ENCODE measurements at places on chromosomes 11 and 22. TPM values are rescaled to one million over a fixed set of nuclear protein-coding genes. Genes with fewer than 3 reads are reported as not detected.
A peak's percentile ranks its signal among the peaks of the same experiment; 100 is the strongest.

DNA sequence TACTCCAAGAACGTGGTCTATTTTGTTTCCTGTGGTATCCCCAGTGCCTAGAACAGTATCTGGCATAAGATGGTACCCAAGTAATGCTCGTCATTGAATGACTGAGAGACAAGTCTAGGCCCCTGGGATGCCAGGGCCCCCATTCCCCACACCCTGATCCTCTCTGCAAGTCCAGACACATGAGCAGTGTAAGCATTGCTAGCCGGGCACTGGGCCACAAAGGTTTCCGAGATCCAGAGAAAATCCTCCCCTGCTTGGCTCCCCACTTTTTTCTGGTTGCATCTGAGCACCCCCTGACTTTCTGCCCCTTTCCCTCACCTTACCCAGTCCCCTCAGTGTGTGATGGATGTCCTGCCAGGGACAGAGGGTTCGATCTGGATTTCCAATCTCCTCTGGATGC lies 160.1 kb upstream of the NECTIN1 start:
- H3K27ac ChIP-seq = no peak overlapping the region
- H3K4me1 ChIP-seq = no peaks in the 10 kb centered on the region
- H3K36me3 ChIP-seq = no peaks in the 10 kb centered on the region
- no peak for DNase-seq
- peaks cover 46% of the 10 kb centered on the region for H3K27me3 ChIP-seq

GRCh38 chr22:38505541-38506117 lies 482 bp downstream of the DDX17 start:
- H3K27ac ChIP-seq = peak overlapping the region; percentile 99
- peaks cover 50% of the 10 kb centered on the region for H3K36me3 ChIP-seq
- no peaks in the 10 kb centered on the region for H3K27me3 ChIP-seq
- peaks cover 24% of the 10 kb centered on the region for H3K4me1 ChIP-seq
- DNase-seq = peak; percentile 62

The KCTD14 gene
- total RNA-seq = 1.5 TPM

- no peak for DNase-seq
- H3K4me1 ChIP-seq = peaks cover 45% of the 10 kb centered on the region
Measured at GRCh38 chr11:96189351-96189750, 153.6 kb downstream of the MAML2 start.

GRCh38 chr11:70913715-70914231 lies 338.6 kb downstream of the SHANK2 start:
- H3K36me3 ChIP-seq = no peaks in the 10 kb centered on the region
- H3K27me3 ChIP-seq = no peaks in the 10 kb centered on the region
- no peak overlapping the region for H3K4me3 ChIP-seq
- H3K27ac ChIP-seq = no peak overlapping the region
- no peak for DNase-seq
- H3K4me1 ChIP-seq = no peaks in the 10 kb centered on the region

The BTG4 gene
- total RNA-seq = not detected

GRCh38 chr11:73236854-73237253 lies 18.8 kb downstream of the P2RY2 start:
- H3K27ac ChIP-seq = no peak overlapping the region
- DNase-seq = peak; percentile 75
- no peaks in the 10 kb centered on the region for H3K27me3 ChIP-seq
- peaks cover 4% of the 10 kb centered on the region for H3K36me3 ChIP-seq

The SCN4B gene
- total RNA-seq = 0.32 TPM

The GLYATL2 gene
- not detected for total RNA-seq

DNA sequence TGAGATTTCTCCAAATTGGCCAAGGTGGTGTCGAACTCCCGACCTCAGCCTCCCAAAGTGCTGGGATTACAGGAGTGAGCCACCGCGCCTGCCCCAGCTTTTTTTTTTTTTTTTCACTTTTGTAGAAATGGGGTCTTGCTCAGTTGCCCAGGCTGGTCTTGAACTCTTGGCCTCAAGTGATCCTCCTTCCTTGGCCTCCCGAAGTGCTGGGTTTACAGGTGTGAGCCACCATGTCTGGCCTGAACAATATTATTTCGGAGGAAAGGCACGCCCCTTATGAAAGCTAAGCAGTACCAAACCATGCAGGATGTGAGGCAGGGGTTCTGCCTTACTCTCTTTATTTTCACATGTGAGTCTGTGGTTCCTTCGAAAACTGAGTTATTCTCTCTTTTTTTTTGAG lies 16.1 kb downstream of the MTCH2 start:
- no peaks in the 10 kb centered on the region for H3K4me1 ChIP-seq
- H3K36me3 ChIP-seq = peaks cover 93% of the 10 kb centered on the region
- H3K27me3 ChIP-seq = no peaks in the 10 kb centered on the region

The MRGPRX3 gene
- total RNA-seq = 0.34 TPM

GRCh38 chr11:72793076-72793424 lies 797 bp downstream of the STARD10 start:
- no peak for DNase-seq
- peaks cover 17% of the 10 kb centered on the region for H3K4me1 ChIP-seq
- H3K27ac ChIP-seq = no peak overlapping the region
- peak overlapping the region; percentile 89 for H3K4me3 ChIP-seq
- no peaks in the 10 kb centered on the region for H3K27me3 ChIP-seq

DNA sequence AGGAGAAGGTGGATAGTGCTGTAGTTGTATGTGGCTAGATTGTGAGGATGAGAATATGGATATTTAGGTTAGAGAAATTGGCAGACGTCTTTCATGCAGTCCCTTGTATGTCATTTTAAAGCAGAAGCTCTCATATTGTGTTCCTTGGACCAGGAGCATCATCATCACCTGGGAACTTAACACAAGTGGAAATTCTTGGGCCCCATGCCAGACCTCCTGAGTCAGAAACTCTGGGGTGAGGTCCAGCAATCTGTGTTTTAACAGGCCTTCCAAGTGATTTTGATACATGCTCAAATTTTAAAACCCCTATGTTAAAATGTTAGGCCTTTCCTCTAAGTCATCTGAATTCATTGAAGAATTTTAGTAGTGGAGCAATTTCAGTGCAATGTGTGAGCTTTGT lies 34.8 kb downstream of the JHY start:
- DNase-seq = peak; percentile 84
- no peak overlapping the region for H3K4me3 ChIP-seq
- no peaks in the 10 kb centered on the region for H3K36me3 ChIP-seq
- no peak overlapping the region for H3K27ac ChIP-seq

The C1QTNF4 gene
- total RNA-seq = 0.42 TPM

- DNase-seq = no peak
- H3K4me1 ChIP-seq = no peaks in the 10 kb centered on the region
- H3K27me3 ChIP-seq = no peaks in the 10 kb centered on the region
- H3K36me3 ChIP-seq = no peaks in the 10 kb centered on the region
Measured at GRCh38 chr22:23067023-23067650, 3.2 kb upstream of the GNAZ start.

The POLD3 gene
- total RNA-seq = 19.5 TPM

DNA sequence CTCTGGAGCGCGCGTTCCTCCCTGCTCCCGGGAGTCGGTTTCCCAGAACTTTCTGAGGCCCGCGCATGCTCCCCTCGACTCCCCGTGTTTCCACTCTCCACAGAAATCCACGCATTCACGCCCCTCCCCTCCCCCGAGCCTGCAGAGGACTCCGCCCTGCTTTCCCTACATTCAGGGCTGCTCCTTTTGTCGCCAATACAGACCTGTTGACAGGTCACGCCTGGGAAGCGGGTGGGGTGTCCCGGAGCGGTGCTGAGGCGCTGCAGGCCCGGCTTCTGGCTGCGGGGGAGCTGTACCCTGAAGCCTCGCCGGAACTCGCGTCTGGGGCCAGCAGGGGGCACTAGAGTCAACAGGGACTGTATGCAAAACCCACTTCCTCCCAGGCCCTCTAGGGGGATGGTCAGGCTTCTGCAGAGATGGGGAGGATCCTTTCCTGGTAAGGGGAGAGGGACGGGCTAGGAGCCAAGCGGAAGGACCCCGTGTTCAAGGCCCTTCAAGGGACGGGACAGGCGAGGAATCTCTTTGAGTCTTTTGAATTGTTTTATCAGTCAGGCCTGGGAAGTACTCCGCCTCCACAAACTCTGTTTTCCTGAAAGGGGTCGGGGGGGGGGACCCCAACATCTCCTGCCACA lies at the start of gene PRAME:
Gene PRAME (minus strand): TSS at position 294 of the 632 bp plus-strand sequence. CDS start 2,433 bp downstream, outside the sequence.
- no peak within 1 kb of the TSS for H3K4me3 ChIP-seq
- H3K27me3 ChIP-seq = peaks cover 11% of the 10 kb centered on the region
- H3K4me1 ChIP-seq = no peaks in the 10 kb centered on the region
- H3K36me3 ChIP-seq = no peaks in the 10 kb centered on the region

- no peak overlapping the region for H3K4me3 ChIP-seq
- DNase-seq = no peak
- H3K27me3 ChIP-seq = peaks cover 73% of the 10 kb centered on the region
- H3K36me3 ChIP-seq = peaks cover 6% of the 10 kb centered on the region
- H3K27ac ChIP-seq = no peak overlapping the region
- H3K4me1 ChIP-seq = no peaks in the 10 kb centered on the region
Measured at GRCh38 chr11:119809346-119809745, 80.3 kb upstream of the NECTIN1 start.

DNA sequence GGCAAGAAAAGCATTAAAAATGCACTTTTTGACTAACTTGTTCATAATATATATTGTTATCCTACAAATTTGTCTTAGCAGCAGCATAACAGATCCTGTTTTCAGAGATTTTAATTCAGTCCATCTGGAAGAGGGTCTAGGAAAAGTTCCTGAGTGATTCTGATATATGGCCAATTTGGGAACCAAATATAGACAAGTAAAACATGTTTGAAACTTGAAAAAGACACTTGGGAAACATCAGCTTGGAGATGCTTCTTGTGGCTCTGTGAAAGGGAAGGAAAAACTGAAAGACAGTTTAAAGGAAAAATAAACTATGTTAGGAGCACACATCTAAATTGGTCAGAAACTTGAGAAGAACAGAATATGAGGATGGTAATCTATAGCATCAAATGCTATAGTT lies 697.5 kb downstream of the CNTN5 start:
- no peak overlapping the region for H3K4me3 ChIP-seq
- H3K4me1 ChIP-seq = no peaks in the 10 kb centered on the region
- no peaks in the 10 kb centered on the region for H3K36me3 ChIP-seq
- DNase-seq = no peak

DNA sequence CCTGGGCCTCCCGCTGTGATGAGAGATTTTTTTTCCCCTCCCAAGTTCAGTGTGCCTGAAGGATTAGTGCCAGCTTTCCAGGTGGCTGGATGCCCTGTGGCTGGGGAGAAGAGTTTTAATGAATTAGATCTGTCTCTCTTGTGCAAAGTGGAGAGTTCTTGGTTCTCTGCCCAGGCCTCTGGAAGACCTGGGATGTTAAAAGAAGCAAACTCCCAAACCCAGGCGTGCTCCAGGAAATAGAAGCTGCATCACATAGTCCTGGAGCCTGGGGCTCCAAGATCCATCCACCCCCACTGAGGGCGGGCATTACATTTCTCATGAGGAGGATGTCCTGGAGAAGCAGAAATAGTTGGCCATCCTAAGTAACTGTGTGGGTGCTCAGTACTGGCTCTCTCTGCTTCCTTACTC lies 30.6 kb downstream of the SDHAF2 start:
- no peak for DNase-seq
- no peak overlapping the region for H3K4me3 ChIP-seq
- H3K27ac ChIP-seq = no peak overlapping the region

- peaks cover 16% of the 10 kb centered on the region for H3K36me3 ChIP-seq
- no peak overlapping the region for H3K4me3 ChIP-seq
- peak; percentile 67 for DNase-seq
- H3K4me1 ChIP-seq = peaks cover 11% of the 10 kb centered on the region
Measured at GRCh38 chr11:57527056-57527631, 3.4 kb downstream of the TIMM10 start.

GRCh38 chr11:34492806-34493414 lies 20.7 kb downstream of the ELF5 start:
- no peaks in the 10 kb centered on the region for H3K4me1 ChIP-seq
- H3K36me3 ChIP-seq = no peaks in the 10 kb centered on the region
- no peak overlapping the region for H3K27ac ChIP-seq
- DNase-seq = peak; percentile 76
- no peaks in the 10 kb centered on the region for H3K27me3 ChIP-seq
- no peak overlapping the region for H3K4me3 ChIP-seq

Measured in MCF 10A (cell line).